ENCODE measurements at places on chromosomes 1 and 21. TPM values are rescaled to one million over a fixed set of nuclear protein-coding genes. Genes with fewer than 3 reads are reported as not detected.

Gene CALML6
- not detected for total RNA-seq

Gene LCE1A
- total RNA-seq: not detected

Gene PCSK9
- total RNA-seq: 63.9 TPM

DNA sequence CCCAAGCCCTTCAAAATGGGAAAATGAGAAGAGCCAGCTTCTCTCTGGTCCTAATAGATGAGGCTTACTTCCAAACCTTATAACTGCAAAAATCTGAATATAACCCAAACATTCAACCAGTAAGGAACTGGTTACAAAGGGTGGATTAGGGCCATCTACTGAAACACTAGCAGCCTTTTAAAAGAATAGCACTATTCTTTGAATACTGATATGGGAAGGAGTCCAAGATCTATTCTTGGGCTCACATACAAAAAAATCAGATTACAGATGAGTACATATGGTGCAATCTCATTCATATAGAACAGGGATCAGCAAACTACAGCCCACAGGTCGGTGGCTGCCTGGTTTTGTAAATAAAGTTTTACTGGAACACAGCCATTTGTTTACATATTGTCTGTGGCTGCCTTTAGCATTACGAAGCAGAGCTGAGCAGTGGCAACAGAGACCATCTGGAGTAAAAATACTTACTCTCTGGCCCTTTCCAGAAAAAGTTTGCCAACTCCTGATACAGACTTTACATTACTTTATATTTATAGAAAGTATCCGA, 167.7 kb downstream of the ZSCAN20 start:
- no peak for DNase-seq
- no peaks in the 10 kb centered on the region for H3K36me3 ChIP-seq
- no peak overlapping the region for H3K4me3 ChIP-seq
- no peak overlapping the region for H3K27ac ChIP-seq
- no peaks in the 10 kb centered on the region for H3K4me1 ChIP-seq
- H3K27me3 ChIP-seq: no peaks in the 10 kb centered on the region

GRCh38 chr21:25639551-25640201, 618 bp downstream of the JAM2 start:
- no peaks in the 10 kb centered on the region for H3K27me3 ChIP-seq
- DNase-seq: peak; percentile 84
- peak overlapping the region; percentile 74 for H3K4me3 ChIP-seq
- H3K36me3 ChIP-seq: no peaks in the 10 kb centered on the region

DNA sequence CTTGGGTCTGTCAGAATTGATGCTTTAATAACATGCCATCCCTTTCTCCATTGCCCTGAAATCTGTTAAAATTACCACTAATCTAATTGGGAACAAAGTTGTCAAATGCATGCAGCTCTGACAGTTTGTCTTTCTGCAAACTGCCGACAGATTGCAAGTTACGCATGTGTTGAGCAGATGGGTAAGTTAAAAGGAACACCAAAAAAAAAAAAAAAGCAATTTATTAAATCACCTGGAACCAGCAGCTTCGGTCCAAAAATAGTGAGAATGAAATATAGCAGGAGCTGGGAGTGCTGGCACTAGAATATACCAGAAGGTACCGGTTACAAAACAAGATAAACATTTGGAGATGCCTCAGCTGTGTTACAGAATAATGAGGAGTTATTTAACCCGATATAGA, 149.6 kb upstream of the C1orf87 start:
- H3K4me3 ChIP-seq: no peak overlapping the region
- no peaks in the 10 kb centered on the region for H3K27me3 ChIP-seq
- DNase-seq: no peak
- no peak overlapping the region for H3K27ac ChIP-seq

DNA sequence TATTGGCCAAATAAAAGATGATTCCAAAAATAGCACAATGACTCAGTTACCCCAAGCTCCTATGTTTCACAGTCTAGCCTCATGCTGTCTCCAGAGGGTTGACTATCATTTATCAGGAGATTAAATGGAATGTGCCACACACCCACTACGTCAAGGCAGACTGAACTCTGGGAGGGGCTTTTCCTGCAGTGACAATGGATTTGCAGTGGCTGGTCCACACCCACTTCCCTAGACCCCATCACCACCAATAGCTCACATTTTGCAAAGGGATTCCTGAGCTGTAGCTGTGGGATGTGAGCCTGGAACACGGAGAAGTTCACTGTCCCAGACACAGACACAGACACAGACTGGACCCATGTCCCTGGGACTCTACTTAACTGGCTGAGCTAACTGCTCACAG, 77.1 kb downstream of the HLCS start:
- H3K36me3 ChIP-seq: peaks cover 3% of the 10 kb centered on the region
- H3K4me3 ChIP-seq: no peak overlapping the region
- H3K4me1 ChIP-seq: no peaks in the 10 kb centered on the region

DNA sequence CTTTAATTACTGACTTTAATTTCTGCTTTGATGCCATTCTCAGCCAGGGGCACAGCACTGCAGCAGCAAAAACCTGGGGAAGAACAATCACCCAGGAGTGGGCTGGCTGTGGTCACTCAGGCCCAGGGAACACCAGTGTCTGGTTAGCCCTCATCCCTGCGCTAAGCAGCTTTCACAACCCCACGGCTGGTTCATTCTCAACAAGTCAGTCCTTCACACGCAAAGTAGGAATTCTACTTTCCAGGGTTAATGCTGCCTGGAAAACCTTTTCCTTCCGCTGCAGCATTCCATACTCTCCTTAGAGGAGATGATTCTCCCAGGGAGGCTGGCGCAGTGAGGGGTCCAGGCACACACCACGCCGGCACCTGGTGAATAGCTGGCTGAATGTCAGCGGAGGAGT, 24.3 kb upstream of the KCNE1 start:
- no peak for DNase-seq
- no peaks in the 10 kb centered on the region for H3K36me3 ChIP-seq
- no peak overlapping the region for H3K4me3 ChIP-seq
- no peaks in the 10 kb centered on the region for H3K27me3 ChIP-seq

DNA sequence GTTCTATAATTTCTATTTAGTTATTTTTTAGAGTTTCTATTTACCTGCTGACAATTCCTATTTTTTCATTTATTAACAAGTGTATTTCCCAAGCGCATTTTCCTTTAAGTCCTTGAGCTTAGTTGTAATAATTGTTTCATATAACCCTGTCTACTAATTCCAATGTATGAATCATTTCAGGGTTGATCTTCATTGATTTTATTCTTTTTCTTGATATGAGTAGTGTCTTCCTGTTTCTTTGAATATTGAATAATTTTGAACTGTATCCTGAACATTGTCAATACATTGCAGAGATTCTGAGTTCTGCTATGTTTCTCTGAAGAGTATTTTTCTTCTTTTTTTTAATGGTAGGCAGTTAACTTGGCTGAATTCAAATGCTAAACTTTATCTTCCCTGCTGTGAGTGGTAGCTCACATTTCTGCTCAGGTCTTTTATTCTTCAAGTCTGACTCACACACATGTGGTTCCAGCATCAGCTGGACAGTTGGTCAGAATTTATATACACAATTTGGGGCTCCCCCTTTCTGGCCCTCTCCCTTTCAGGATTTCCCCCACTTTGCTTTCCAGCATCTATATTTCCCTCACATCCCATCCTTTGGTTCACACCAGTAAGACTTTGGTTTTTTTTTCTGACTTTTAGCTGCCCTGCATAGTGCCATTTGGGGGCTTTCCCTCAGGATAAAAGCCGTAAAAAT, 54.4 kb upstream of the WDR26 start:
- H3K36me3 ChIP-seq: no peaks in the 10 kb centered on the region
- no peaks in the 10 kb centered on the region for H3K27me3 ChIP-seq
- DNase-seq: no peak
- no peaks in the 10 kb centered on the region for H3K4me1 ChIP-seq
- no peak overlapping the region for H3K27ac ChIP-seq
- H3K4me3 ChIP-seq: no peak overlapping the region

DNA sequence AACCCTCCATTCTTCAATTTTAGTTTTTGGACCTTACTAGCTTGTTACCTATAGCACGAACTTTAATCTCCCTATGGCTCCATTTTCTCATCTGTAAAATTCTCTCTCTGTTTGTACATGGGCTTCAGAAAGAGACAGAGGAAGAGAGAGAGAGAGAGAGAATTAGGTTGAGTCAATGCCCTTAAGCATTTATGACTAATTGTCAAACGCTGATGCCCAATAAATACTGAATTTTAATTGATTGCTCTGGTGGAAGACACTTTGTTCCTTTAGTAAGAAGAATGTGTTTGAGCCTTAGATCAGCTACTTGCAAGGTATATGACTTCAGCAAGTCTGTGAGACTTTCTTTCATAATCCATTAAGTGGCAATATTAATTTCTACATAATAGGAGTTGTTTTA, 743.1 kb upstream of the ADGRL4 start:
- no peak overlapping the region for H3K4me3 ChIP-seq
- H3K36me3 ChIP-seq: no peaks in the 10 kb centered on the region
- DNase-seq: no peak

DNA sequence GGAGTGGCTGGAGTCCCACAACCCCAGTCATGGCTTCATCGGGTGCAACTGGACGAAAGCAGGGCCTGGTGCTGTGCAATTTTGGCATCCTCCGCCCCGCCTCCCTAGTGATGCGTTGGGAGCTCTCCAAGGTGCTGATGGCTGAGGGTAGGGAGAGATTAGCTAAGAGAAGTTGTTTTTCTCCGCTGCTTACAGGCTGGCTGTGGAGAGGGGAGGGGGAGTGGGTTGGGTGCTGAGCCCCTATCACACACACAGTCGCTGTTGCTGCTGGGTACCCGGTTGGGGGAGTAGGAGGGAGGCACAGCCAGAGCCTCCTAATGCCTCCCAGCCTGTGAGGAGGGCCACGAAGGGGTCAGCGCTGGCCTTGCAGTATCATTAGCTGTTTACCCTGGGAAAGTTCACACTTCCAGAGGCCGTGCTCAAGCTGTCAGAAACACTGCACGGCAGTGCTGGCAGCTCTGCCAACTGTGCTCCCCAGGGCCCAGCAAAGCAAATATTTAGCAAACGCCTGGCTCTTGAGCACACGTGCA, 110.0 kb downstream of the GRIK3 start:
- no peak overlapping the region for H3K4me3 ChIP-seq
- no peak for DNase-seq
- H3K4me1 ChIP-seq: no peaks in the 10 kb centered on the region
- no peak overlapping the region for H3K27ac ChIP-seq
- H3K36me3 ChIP-seq: no peaks in the 10 kb centered on the region

DNA sequence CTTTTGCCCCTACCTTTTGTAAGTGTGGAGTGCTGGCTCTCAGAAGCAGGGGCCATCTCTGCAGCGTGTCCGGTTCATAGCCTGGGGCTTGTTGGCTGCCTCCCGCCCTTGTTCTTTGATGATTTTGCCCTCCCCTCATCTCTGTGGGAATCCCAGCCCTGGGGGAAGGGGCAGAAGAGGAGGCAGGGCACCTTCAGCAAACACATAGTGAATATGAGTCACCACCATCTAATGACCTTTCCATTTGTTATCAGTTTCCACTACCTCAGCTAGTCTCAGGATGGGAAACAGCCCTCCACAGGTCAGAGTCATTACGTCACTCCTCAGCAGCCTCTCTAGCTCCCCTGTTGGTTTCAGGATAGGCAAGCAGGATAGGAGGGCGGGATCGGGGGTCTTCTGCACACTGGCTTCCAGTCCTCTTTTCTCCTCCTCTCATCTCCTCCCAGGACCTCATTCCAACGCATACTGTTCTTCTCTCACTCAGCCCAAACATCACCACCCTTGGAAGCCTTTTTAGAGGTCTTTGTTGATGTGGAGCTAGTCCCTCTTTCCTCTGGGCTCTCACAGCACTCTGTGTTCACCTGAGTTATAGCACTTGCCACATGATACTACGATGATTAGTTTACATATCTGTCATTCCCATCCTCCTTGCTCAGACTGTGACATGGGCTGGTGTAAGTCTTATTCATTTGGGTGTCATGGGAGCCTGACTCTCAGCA, 15.8 kb downstream of the GADD45A start:
- no peak overlapping the region for H3K4me3 ChIP-seq
- H3K27me3 ChIP-seq: no peaks in the 10 kb centered on the region
- no peaks in the 10 kb centered on the region for H3K4me1 ChIP-seq
- no peak overlapping the region for H3K27ac ChIP-seq
- no peak for DNase-seq

GRCh38 chr21:38993561-38993960, 187.8 kb downstream of the ETS2 start:
- no peaks in the 10 kb centered on the region for H3K27me3 ChIP-seq
- no peaks in the 10 kb centered on the region for H3K36me3 ChIP-seq
- H3K27ac ChIP-seq: peak overlapping the region; percentile 79
- peaks cover 59% of the 10 kb centered on the region for H3K4me1 ChIP-seq

DNA sequence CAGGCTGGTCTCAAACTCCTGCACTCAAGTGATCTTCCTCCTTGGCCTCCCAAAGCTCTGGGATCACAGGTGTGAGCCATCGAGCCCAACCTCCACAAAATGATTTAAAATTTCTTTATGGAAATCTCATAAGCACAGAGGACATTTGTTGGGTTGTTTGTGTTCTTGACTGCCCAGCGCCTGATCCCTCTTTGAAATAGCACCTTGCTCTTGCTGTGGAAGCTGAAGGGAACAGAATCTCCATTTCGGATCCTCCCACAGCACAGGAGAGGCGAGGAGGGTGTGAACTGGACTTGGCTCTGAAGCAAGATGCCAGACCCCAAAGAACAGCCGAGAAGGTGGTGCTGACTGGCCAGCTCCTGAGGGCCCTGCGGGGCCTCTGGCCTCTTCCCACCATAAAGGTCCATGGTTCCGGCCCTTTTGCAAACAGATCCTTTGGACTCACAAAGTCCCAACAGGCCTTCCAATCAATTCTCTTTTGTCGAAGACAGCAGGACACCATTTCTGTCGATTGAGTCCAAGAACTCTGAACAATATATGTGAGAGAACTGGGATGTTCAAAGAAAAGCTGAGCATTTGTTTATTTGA, 45.6 kb upstream of the COA6 start:
- no peak overlapping the region for H3K4me3 ChIP-seq
- no peaks in the 10 kb centered on the region for H3K4me1 ChIP-seq
- no peak for DNase-seq
- no peaks in the 10 kb centered on the region for H3K36me3 ChIP-seq

GRCh38 chr1:94339206-94339927, 78.8 kb upstream of the ABCD3 start:
- no peak for DNase-seq
- no peak overlapping the region for H3K27ac ChIP-seq
- H3K27me3 ChIP-seq: no peaks in the 10 kb centered on the region
- peaks cover 12% of the 10 kb centered on the region for H3K4me1 ChIP-seq

All from upper lobe of left lung (tissue), 6 donors.